ENCODE measurements at places on chromosomes 5 and 9.
A peak's percentile ranks its signal among the peaks of the same experiment; 100 is the strongest.

- DNase-seq, result peak; percentile 93
Measured at GRCh38 chr5:118987988-118988865, at the start of gene DTWD2. Gene DTWD2, minus strand, starts transcription at chr5:118988547. Its CDS starts 36 bp downstream, at chr5:118988511.

- DNase-seq, result no peak
Measured at GRCh38 chr9:136133191-136133958, 14.7 kb upstream of the TMEM250 start.

DNA sequence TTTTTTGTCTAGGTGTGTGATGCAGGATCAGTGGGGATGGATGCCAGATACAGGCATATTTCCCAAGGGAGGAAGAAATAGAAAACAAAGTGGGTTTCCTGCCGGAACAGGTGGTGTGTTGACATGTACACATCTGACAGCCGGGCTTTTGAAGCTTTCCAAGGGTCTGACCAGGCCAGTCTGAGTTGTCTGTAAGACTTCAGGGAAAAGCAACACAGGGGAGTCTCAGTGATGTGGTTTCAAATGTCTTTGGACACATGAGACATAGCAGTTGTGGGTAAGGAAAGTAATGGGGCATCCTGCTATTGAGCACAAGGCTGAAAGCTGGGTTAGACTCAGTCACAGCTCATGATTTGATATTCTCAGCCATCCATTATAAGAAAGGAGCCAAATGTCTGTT is 274.9 kb downstream of the PIK3R1 start:
- no peak for DNase-seq

GRCh38 chr5:126875303-126875785 is 98.4 kb downstream of the LMNB1 start:
- no peak for DNase-seq

DNA sequence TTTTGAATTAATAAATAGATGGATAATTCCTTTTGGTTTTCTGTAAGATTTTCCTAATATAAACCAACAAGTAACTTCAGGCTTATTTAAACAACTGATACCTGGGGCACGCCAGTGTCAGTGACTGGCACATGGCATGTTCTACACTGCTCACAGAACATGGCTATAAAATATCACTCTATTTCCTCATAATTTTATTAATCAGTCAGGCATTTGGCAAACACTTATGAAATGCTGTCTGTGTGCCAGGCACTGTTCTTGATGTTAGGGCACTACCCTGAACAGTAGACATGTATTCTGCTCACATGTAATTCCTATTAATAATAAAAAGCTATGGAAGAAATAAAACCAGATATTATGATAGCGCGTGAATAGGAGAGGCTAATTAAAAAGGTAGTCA is 661.0 kb downstream of the DTWD2 start:
- DNase-seq, result no peak

DNA sequence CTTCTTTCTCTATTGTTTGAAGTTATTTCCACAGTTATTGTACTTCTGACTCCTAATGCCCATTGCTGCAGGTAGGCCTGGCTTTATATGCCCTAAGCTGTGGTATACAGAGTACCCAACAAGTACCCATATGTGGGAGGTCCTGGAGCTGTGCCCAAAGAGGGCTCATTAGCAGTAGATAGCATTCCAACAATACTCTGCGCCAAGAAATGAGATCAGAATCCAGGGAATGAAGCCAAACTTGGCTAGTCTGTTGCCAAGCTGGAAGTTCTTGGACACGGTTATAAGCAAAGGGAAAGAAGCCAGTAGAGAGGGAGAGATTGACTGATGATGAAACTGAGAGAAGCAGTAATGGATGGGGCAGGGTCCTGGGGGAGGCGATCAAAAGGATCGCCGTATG is 29.7 kb upstream of the FAM169A start:
- no peak for DNase-seq
